ENCODE measurements at places on chromosomes 5 and 9.

- no peak overlapping the region for H3K4me3 ChIP-seq
- H3K27ac ChIP-seq: no peak overlapping the region
- DNase-seq: no peak
- H3K36me3 ChIP-seq: no peaks in the 10 kb centered on the region
- no peaks in the 10 kb centered on the region for H3K4me1 ChIP-seq
Measured at GRCh38 chr5:40137223-40137622, 542.5 kb upstream of the PTGER4 start.

DNA sequence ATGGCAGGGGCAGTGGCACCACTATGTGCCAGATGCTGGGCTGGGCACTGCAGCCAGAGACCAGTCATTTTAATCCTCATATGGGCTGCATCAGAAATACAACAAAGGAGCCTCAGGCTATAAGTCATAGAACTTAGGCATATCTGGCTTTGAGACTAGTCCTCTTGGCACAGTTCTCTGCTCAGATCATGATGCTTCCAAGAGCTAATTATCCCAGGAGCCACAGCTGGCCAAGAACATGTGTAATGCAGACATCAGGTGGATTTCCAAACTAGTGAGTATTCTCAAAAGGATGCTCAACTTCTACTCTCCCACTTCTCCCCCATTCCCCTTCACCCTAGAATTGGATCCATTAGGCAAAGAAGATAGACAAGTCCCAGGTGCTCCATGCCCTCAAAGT, 562.2 kb upstream of the TRPC7 start:
- H3K4me3 ChIP-seq: no peak overlapping the region
- H3K27ac ChIP-seq: no peak overlapping the region
- no peaks in the 10 kb centered on the region for H3K36me3 ChIP-seq
- no peak for DNase-seq

GRCh38 chr9:36765468-36766341, 193.0 kb downstream of the MELK start:
- no peak overlapping the region for H3K27ac ChIP-seq
- H3K36me3 ChIP-seq: no peaks in the 10 kb centered on the region
- H3K27me3 ChIP-seq: no peaks in the 10 kb centered on the region
- peak overlapping the region; percentile 70 for H3K4me3 ChIP-seq

GRCh38 chr5:154712518-154713437, 42.4 kb upstream of the LARP1 start:
- peak overlapping the region; percentile 53 for H3K27ac ChIP-seq
- H3K36me3 ChIP-seq: no peaks in the 10 kb centered on the region
- peak; percentile 82 for DNase-seq
- H3K4me1 ChIP-seq: peaks cover 33% of the 10 kb centered on the region

DNA sequence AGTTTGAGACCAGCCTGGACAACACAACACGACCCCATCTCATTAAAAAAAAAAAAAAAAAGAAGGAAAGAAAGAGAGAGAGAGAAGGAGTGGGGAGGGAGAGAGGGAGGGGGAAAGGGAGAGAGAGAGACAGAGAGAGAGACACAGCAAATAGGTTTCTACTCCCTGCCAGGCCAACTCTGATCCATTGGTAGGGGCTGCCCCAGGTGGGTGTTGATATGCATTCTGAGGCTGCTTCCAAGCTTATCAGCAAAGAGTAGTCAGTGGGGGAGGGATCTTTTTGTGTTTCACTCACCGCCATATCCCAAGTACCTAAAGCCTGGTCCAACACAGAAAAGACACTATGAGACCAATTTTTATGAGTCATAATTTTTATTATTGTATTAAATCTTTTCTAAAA, 57.0 kb upstream of the SAP30L start:
- no peaks in the 10 kb centered on the region for H3K36me3 ChIP-seq
- no peak for DNase-seq
- no peak overlapping the region for H3K4me3 ChIP-seq
- H3K27me3 ChIP-seq: no peaks in the 10 kb centered on the region
- H3K4me1 ChIP-seq: no peaks in the 10 kb centered on the region
- H3K27ac ChIP-seq: no peak overlapping the region

DNA sequence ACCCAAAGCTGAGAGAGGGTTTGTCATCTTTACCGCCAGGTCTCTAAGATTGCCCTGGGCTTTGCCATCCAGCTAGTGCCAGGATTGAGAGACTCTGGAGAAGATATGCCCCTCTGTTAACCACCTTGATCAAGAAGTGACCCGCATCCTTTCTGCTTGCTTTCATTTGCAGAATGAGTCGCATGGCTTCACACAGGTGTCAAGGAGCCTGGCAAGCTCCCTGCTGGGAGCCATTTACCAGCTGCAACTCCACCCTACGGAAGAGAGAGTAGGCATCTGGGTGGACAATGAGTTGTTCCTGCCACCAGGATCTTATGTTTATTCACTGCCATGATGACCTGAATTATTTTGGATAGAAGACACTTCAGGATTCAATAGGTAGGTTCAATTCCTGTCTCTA, 43.0 kb downstream of the HSD17B3 start:
- no peak for DNase-seq
- H3K4me3 ChIP-seq: no peak overlapping the region
- no peak overlapping the region for H3K27ac ChIP-seq

Measured in H1 (cell line).